ENCODE measurements at places on chromosomes 6 and 20. TPM values are rescaled to one million over a fixed set of nuclear protein-coding genes. Genes with fewer than 3 reads are reported as not detected.

FAM83B gene
- not detected for polyA plus RNA-seq

TCFL5 gene
- 7.8 TPM for polyA plus RNA-seq

SYNGAP1 gene
- 19.1 TPM for polyA plus RNA-seq

RGS17 gene
- polyA plus RNA-seq: 1.2 TPM

PAQR8 gene
- 7.2 TPM for polyA plus RNA-seq

BEND3 gene
- 3.4 TPM for polyA plus RNA-seq

RSPO4 gene
- 0.25 TPM for polyA plus RNA-seq

DEFB124 gene
- polyA plus RNA-seq: 1.5 TPM

C6orf15 gene
- not detected for polyA plus RNA-seq

IYD gene
- polyA plus RNA-seq: not detected

GPR63 gene
- 1.8 TPM for polyA plus RNA-seq

DNA sequence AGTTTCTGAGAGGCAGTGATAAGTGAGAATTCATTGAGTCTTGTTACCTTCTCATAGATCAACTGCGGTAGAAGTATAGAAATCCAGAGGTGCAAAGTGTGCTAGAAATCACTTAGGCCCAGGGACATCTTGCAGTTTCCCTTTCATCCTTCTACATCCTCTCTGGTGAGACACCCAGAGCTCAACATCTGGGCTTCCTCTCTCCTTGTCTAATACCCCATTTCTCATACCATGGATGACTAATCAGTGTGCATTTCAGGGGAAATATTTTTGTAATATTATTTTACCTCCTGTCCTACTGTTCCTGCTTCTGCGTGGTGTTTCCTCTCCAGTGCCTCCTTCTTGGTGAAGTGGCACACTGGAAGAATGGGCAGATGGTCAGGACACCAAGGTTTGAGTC lies 322.4 kb downstream of the TFAP2B start:
- DNase-seq: no peak

- DNase-seq: no peak
Measured at GRCh38 chr20:60135276-60135675, 177.1 kb downstream of the CDH26 start.

GRCh38 chr6:80872199-80872950 lies 765.9 kb downstream of the BCKDHB start:
- DNase-seq: peak; percentile 89

DNA sequence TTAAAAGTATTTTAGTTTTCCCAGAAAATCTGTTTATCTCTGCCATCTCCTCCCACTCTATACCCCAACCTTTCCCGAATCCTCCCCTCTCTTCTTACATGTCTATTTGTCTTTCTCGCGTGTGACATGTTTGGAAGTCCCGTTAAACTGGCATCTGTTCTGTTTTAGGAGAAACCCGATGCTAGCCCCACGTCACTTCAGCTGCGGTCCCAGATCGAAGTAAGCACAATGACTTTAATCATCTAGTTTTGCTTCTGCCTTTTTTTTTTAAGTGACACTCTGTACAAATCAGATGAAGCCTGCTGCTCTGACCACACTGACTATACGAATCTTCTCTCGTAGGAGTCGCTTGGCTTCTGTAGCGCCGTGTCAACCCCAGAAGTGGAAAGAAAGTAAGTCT lies 97.4 kb downstream of the SASH1 start:
- DNase-seq: no peak

DNA sequence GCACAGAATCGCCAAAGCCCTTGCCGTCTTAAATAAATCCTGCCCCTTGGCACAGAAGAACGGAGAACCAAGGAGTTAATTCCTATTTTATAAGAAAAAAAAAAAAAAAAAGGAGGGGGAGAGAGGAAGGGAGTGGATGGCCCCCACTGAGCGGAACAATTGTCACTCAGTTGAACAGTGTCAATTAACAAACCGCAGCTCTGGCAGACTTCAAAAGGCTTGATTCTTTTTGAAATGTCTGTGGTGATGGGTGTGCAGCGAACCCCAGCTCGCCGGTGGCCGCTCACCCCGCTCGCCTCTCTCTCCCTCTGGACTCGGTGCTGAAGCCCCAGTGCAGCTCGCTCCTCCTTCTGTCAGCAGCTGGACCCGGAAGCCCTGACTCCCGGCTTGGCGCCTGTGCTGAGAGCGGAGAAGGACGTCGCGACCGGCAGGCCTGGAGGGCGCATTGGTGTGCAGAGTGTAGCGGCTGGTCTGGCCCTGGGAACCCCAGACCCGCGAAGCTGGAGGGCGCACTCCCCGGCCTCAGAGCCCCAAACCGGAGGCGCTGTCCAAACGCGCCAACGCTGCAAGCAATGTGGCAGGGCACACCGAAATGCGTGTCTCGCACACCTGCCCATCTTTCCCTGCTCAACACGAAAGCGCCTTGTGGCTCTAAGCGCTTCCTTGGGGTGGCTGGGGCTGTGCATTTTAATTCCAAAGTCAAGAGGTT lies 3.4 kb downstream of the LINC00237 start:
- DNase-seq: no peak

DNA sequence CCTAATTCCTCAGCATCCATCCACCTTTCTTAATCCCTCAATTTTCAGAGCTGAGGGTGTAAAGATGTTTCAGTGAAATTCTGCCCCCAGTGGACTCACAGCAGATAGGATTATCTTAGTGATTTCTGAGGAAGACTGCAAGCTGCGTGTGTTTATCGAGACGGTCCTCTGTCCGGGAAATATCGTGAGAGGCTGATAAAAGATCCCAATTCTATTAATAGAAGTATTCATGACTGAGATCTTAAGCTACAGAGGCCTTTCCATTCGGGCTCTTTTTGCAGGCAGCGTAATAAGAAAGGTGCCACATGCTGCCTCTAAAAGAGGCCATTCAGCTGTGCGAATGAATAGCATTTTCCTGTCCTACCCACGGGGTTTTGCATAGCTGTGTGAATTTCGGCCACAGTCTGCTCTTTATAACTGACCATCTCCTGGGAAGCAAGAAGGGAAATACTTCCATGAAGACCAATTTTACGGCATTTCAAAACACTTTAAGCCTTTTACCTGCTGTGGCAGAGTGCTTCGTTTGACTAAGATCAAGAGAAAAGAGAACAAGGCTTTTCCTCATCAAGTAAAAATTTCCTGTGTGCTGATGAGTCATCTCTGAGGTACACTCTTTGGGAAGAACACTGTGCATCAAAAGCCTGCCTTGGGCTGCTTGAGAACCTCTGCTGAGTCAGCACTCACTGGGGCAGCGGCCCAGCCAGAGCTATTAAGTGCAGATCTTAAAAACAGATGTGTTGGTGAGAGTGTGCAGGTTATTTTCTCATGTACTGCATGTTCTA lies 208.8 kb downstream of the ARHGAP18 start:
- DNase-seq: peak; percentile 85

DNA sequence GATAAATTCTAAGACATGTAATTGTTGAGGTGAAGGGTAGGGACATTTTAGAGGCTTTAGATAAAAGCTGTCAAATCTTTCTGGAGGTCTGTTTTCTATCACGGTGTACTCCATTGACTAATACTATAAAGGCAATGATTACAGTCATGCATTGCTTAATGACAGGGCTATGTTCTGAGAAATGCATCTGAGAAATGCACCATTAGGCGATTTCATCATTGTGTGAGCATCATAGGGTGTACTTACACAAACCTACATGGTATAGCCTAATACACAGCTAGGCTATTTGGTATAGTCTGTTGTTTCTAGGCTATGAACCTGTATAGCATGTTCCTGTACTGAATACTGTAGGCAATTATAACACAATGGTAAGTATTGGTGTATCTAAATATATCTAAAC lies 71.3 kb upstream of the FYN start:
- DNase-seq: no peak

- DNase-seq: no peak
Measured at GRCh38 chr6:17038316-17038715, 63.5 kb upstream of the STMND1 start.

- DNase-seq: no peak
Measured at GRCh38 chr20:15039088-15039752, 701.8 kb upstream of the FLRT3 start.

- no peak for DNase-seq
Measured at GRCh38 chr20:49700411-49701185, 13.1 kb downstream of the B4GALT5 start.

DNA sequence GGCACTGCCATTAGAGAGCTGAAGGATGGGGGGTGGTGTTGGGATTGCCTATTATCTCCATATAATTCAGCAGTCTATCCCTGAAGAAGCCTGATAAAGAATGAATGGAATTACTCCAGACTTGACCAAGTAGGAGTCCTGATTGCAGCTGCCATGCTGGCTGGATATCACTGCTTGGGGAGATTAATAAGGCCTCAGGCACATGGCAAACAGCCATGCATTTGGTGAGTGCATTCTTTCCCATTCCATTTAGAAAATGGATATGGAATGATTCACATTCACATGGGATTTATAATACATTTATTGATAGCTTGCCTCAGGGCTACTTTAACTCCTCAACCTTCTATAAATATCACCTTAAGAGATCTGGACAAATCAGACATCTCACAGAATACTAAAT lies 49.6 kb upstream of the HLA-A start:
- DNase-seq: no peak

DNA sequence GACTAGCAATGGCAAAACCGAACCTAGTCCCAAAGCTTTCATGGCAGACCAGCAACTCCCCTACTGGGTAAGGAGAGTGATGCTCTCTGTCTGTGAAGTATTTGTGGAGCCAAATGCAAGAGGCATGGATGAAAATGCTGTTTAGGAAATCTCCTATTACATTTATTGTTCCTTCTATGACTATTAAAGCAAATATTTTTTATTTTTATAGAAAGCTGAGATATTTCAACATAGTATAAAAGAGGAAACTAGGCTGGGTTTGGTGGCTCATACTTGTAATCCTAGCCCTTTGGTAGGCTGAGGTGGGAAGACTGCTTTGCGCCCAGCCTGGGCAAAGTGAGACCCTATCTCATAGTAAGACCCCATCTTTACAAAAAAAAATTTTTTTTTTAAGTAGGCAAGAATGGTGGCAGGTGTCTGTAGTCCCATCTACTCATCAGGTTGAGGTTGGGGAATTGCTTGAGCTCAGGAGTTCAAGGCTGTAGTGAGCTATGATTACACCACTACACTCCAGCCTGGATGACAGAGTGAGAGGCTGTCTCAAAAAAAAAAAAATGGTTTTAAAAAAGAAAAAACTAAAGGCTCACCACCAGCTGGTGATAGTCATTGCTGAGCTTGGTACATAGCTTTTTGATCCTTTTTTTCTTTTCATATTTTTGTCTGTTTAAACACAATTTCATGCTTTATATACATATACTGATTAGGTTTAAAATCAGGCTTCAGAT lies 11.3 kb downstream of the KDM1B start:
- no peak for DNase-seq

DNA sequence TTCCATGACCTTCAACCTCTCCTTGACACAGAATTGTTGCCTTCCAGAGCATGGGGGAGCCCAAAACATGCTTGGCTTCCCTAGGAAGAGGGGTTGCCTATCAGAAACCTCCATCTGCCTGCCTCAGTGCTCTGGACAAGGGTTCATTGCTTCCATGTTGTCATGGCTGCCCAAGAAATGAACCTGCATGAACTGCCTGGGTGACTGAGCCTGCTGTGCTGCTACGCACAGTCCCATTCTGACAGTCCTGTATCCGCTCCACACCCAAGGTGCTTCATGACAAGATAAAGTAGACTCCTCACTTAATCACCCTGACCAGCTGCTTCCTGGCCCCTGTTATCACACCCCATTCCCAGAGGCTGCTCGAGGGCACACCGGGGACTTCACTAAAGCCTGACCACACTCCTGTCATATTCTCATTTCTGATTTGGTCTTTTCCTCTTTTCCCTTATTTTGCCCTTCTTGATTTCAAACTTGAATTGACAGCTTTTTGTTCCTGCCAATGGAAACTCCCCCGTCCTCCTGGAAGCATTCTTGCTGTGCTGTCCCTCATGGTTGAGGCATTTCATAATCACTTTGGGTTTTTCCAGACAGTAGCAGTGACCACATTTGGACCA lies 31.9 kb downstream of the GMPR start:
- DNase-seq: no peak

GRCh38 chr6:97222903-97223302 lies 60.1 kb downstream of the MMS22L start:
- no peak for DNase-seq

GRCh38 chr20:21608777-21609176 lies 94.9 kb upstream of the NKX2-2 start:
- DNase-seq: no peak

DNA sequence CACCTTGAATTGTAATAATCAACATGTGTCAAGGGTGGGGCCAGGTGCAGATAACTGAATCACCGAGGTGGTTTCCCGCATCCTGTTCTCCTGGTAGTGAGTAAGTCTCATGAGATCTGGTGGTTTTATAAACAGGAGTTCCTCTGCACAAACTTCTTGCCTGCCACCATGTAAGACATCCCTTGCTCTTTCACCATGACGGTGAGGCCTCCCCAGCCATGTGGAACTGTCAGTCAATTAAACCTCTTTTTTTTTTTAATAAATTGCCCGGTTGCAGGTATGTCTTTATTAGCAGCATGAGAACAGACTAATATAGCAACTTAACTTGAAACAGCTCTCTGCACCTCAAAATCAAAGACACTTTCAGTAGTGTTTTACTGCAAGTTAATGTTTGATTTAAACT lies 121.6 kb downstream of the OGFRL1 start:
- no peak for DNase-seq

DNA sequence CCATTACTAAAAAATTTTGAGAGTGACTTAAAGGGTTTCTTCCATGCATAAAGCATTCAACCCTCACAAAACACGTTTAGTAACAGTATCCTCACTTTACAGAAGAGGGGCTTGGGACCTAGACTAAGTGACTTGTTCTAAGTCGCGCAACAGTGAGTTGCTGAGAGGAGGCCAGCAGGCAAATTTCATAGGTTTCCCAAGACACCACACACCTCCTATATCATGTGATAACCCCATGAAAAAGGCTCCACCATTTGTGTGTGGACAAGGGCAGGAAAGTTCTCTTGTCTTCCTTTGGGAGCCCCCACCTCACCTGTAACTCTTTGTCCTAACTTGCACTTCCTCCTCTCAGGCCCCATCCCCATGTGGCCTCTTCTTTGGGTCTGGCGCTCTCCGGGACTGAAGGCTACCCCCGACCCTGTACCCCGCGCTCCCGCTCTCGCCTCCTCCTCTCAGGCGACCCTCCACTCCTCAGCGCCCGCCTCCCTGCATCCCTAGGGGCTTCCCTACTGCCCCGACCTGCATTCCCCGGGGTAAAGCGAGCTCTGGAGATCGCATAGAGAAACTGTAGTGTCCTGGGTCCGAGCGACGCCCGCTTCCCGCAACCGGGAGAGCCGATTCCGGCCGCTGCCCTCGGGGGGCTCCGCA lies 392 bp downstream of the PSMB8 start:
- no peak for DNase-seq

DNA sequence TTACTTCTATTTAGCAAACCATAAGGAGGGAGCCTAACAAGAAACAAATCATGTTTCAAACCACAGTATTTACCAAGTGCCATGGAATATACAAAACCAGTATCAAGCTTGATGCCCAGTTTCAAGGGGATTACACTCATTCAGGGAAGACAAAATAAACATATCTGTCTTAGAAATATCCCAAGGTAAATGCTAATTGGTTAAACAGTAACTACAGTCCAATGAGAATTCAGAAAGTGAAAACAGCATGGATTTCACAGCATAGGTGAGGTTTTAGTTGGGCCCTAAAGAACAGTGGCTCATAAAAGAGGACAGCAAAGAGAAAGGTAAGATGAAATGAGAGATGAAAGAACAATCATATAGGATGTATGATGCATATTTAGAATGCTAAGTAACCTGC lies 110.3 kb downstream of the CHD6 start:
- no peak for DNase-seq

- DNase-seq: no peak
Measured at GRCh38 chr6:79240509-79240908, 6.0 kb upstream of the HMGN3 start.

- no peak for DNase-seq
Measured at GRCh38 chr6:19968201-19968600, 131.0 kb downstream of the ID4 start.

All from muscle of back (tissue), 13 donors.